ENCODE measurements at places on chromosomes 2 and 18.

DNA sequence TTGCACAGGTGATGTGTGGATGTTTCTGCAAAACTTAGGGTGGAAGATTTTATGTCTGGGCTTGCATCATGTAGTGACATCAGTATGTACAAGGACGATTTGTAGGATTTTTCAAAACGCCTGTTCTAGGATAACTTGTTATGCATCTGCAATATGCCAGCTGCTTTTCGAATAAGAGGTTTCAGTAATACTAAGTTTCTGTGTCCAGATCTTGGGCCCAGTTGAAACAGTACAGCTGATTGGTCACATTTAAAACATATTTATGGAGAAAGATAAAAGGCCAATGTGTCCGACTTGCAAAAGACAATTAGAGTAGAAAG is 1.2 kb downstream of the PTPN4 start:
- no peak for DNase-seq

GRCh38 chr2:195388028-195388427 is 269.0 kb upstream of the SLC39A10 start:
- no peak for DNase-seq

GRCh38 chr2:1727101-1727771 is 17.1 kb downstream of the PXDN start:
- DNase-seq: no peak

GRCh38 chr2:167929484-167929883 is 317.9 kb downstream of the STK39 start:
- no peak for DNase-seq

DNA sequence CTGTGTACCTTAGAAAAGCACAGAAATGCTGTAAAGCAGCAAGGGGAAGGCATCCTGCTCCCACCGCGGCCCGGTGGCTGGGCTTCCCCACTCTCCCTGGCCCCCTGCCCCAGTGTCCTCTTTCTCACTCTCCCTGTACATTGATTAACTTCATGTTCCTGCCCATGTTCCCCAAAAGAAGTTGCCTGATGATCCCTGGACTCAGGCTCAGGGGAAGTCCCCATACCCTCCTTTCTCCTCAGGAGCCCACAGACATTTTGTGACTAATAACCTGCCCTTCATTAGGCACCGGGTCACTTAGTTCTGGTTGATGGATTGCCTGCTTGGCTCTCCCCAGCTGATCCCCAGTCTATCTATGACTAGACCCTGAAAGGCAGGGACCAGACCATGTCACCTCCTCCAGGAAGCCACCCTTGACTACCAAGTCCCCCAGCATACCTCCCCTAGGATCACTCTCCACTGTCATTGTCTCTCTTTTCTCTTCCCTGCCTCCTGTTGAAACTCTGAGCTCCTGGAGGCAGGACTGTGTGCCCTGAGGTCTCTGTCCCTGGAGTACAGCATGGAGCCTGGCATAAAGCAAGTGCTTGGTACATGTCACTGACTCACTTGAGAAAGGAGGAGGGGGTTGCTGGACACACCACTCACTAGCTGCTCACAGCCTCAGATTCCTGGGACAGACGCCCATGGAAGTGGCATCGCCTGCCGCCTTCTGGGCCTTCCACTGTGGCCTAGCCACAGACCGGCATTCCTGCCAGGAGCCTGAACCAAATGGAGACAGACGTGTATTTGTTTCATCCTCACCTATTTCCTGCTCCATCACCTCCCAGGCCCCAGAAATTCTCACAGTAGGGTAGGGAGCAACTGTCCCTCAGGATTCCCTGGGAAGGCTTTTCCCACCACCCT is 13.5 kb downstream of the MALL start:
- peak; percentile 47 for DNase-seq

DNA sequence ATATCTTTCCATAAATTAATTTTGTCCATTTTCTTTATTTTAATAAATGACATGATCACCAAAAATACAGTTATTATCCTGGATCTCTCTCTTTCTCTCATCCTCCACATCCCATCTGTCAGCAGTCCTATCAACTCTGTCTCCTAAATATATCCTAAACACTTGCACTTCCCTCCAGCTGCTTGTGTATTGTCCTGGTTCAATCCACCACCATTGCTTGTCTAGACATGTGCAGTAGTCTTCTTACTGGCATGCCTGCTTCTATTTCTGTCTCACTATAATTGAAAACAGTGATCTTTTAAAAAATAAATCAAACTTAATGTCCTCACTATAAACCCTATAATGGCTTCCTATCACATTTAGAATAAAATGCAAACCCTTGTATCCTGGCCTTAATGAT is 2168.6 kb upstream of the PIK3C3 start:
- DNase-seq: no peak

- peak; percentile 10 for DNase-seq
Observed at GRCh38 chr2:14759082-14759481, 126.6 kb downstream of the LRATD1 start.

DNA sequence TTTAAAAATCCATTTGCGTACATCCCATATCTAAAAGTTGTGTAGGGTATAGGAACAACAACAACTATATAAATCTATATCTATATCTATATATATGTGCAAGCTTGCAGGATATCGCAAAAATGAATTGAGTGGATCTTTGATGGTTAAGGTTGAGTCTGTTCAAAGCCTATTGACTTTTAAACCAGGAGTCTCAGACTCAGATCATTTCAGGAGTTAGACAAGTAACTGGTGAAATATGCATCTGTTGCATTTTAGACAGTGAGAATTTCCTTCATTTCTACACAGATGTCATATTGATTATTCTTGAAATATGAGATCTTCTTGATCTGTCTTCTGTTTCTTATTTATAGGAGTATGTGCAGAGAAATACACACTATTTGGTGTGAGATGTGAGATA is 66.5 kb downstream of the PARD3B start:
- DNase-seq: no peak

DNA sequence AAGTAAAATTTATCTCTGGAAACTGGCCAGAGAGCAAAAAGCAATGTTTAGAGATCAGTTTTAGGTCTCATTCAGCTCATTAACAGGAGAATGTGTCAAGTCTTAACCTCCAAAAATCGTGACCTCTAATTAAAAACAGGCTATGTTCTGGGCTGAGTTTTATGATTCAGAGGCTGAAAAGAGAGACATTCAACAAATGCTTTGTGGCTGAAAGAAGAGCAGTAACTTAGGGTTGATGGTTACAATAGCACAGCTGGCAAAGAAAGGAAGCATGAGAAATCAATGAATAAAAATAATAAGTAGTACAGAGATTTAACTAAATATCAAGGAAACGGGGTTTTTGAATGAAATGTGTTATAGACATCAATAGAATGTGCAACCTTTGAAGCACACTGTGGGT is 13.1 kb downstream of the TGIF1 start:
- DNase-seq: peak; percentile 83

- DNase-seq: no peak
Observed at GRCh38 chr2:108629417-108629816, 89.9 kb upstream of the RANBP2 start.

- peak; percentile 91 for DNase-seq
Observed at GRCh38 chr18:28163201-28163775, 13.6 kb downstream of the CDH2 start.

DNA sequence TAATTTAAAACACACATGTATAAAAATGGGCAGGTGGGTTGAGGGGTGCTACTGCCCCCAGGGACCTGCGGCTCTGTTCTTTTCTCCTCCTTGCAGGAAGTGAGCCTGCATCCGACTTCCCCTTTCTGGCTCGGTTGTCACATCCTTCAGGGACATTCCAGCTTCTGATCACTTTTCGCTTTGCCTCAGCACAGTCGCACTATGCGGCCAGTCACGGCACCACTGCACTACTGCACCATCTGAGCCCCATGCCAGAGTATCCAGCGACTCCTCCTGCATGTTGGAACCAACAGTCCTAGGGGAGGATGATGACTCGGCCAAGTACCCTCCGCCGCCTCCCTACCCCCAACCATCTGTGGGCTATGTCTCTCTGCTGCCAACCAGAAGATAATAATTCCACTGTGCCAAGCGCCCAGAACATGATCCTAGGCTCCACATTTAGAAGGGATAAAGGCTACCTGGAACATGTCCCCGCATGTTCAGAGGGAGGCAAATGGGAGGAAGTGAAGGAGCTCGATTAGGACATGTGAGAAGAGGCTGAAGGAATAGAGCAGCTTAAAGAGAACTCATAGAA is 17.6 kb downstream of the CDC42EP3 start:
- no peak for DNase-seq

GRCh38 chr18:22624176-22624575 is 206.5 kb upstream of the CTAGE1 start:
- no peak for DNase-seq

- no peak for DNase-seq
Observed at GRCh38 chr18:55743736-55744135, 155.7 kb upstream of the TCF4 start.

DNA sequence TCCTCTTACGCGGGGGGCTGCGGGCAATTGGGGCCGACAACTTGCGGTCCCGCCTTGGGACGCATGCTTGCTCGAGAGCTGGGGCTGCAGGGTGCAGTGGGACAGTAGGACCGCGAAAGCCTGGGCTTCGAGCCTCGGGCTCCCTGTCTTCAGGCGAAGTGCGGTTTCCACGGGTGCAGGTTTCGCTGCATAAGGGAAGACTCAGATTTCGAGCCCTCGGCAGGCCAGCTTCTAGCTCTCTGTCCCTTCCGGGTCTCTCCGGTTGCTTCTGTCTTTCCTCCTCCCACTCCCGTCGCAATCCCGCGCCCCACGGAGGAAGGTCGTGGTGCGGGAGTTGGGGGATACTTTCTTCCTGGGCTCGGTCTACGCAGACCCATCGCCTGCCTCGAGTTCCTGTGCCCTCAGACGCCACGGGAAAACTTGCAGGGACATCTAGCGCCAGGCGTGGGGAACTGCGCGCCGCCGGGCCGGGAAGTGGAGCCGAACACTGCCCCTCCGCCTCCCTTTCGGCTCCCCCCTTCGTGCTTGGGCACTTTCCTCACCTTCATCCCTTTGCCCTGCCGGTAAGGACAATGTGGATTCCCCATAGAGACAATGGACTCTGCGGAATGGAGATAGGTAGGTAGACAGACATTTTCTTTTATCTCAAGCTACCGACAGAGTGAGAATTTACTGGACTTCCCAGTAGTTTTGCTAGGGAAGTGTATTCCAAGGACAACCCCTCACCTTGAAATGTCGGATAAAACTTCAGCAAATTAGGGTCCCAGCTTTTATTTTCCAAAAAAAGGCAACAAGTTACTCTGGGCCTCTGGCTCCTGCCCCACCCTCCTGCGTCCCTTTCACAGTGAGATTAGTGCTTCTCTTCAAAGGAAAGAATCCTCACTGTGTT is 4.2 kb upstream of the HOXD13 start:
- DNase-seq: peak; percentile 45
